ENCODE measurements at places on chromosomes 6 and 20.

DNA sequence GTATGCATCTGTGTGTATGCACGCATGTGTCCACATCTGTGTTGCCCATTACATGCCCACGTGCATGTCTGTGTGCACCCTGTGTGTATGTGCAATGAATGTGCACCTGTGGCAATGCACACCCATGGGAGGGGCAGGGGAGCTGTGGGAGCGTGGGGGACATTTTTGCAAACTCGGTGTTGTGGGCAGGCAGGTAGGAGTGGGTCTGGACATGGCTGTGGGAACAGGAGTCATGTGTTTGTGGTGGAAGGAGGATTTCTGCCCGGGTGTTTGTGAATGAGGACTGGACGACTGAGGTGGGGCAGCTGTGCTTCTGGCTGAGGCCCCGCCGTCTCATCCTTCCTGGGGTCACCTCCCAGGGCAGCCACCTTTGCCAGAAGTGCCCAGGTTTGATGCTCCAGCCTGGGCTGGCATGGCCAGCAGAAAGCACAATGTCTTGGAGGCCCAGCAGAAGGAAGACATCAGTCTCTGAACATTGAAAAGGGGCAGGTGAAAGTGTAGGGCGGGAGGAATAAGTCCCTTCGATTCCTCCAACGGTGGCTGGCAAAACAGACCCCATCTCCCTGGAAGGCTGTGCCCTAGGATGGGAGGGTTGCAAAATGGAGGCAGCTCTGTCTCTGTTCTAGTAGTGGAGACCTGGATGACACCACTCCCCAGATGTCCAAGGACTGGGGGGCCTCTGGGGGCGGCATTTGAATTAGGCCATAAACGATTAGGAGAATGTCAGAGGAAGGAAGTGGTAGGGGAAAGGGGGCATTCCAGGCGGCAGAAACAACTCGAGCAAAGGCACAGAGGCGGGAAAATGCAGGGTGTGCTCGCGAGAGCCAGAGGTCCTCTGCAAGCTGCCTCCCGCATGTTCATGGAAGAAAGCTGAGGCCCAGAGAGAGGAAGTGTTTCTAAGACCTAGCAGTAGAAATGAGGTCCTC is 19.1 kb upstream of the ARMC12 start:
- no peak for DNase-seq

DNA sequence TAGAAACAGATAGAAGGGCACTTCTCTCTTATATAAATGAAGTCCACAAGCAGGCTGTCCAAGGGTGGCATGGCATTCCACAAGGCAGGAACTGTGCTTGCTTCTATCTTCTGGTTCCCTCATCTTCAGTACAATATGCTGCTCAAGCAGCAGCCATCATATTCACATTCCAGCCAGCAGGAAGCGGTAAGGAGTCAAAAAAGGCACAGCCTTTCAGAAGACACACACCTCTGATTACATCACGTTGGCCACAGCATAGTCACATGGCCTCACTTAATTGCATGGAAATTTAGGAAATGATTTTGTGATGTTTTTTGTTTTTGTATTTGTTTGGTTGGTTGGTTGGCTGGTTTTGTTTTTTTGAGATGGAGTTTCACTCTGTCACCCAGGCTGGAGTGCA is 19.0 kb downstream of the REM1 start:
- DNase-seq, result peak; percentile 39

- peak; percentile 52 for DNase-seq
Measured at GRCh38 chr6:10951675-10952282, 64.9 kb downstream of the SYCP2L start.

DNA sequence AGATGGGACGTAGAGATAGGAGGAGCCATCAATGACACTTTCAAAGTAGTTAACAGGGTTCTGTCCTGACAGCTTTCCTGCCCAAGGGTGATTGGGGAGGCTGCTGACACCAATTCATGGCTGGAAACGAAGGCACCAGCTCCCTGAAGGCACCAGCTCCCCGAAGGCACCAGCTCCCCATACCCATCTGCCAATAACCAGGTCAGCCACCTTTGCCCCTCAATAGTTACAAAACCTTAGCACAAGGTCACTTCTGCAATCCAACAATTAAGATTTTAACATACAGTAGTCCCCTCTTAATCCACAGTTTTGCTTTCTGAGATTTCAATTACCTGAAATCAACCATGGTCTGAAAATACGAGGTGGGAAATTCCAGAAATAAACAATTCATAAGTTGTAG is 51.7 kb downstream of the ELOVL5 start:
- DNase-seq, result no peak

- peak; percentile 26 for DNase-seq
Measured at GRCh38 chr20:39108746-39109145, 146.6 kb downstream of the DHX35 start.

DNA sequence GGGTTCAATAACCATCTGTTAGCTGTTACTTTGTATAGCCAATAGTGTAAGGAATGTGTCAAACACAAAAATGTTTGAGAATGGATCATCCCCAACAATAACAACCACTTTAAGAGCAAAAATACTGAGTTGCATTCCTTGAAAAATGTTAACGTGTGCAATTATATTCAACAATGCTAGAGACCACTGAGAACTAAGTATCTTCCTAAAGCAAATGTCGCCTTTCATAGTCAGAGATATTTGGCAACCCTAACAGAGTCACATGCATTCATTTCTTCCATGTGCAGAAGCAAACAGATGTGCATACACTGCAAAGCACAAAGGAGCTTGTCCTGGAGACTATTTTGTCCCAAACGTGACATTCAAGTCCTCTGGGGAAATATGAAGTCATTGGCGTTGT is 448.6 kb downstream of the GJA1 start:
- DNase-seq, result no peak

GRCh38 chr20:13264907-13265306 is 43.8 kb downstream of the ISM1 start:
- DNase-seq, result no peak

DNA sequence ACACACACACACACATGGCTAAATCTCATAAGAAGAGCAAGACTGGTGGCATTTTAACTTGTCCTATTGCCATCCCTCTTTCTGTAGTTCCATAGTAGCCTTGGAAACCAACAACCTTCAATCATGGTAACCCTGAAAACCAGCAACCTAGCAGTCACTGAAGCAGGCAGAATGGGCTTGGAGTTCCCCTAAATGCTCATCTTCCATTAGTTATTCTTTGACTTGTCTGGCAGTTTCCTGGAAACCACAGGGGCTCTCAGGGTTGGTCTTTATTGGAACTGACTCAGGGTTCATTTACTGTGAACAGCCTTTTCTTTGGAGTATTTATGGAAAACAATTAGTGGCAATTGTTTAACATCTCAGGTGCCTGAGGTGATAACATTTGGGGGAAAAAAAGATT is 19.4 kb upstream of the BRPF3 start:
- DNase-seq, result no peak

GRCh38 chr6:152119831-152120230 is 312.3 kb downstream of the ESR1 start:
- no peak for DNase-seq

GRCh38 chr6:57097596-57097995 is 7.6 kb downstream of the ZNF451 start:
- peak; percentile 24 for DNase-seq

- no peak for DNase-seq
Measured at GRCh38 chr6:7636151-7636550, 46.2 kb downstream of the SNRNP48 start.

Data from NCI-H226 (cell line).